ENCODE measurements at places on chromosomes 5 and 9.

DNA sequence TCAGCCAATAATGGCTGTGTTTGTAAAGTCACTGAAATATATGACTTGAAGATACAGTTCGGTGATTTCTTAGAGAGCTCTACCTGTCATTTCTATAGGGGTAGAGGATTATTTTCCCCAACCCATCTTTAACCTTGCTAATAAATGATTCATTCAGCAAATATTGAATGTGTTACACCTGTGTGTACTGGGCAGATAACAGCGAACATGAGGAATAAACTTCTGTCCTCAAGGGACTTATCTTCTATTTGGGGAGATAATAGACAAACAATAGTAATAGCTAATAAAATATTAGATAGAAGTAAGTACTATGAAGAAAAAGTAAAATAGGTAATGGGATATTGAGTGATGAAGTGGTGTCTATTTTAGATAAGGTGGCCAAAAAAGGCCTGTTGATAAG lies 9.3 kb downstream of the TTC23L start:
- DNase-seq = no peak

- no peak for DNase-seq
Measured at GRCh38 chr5:113253037-113253436, 181.8 kb downstream of the TSSK1B start.

DNA sequence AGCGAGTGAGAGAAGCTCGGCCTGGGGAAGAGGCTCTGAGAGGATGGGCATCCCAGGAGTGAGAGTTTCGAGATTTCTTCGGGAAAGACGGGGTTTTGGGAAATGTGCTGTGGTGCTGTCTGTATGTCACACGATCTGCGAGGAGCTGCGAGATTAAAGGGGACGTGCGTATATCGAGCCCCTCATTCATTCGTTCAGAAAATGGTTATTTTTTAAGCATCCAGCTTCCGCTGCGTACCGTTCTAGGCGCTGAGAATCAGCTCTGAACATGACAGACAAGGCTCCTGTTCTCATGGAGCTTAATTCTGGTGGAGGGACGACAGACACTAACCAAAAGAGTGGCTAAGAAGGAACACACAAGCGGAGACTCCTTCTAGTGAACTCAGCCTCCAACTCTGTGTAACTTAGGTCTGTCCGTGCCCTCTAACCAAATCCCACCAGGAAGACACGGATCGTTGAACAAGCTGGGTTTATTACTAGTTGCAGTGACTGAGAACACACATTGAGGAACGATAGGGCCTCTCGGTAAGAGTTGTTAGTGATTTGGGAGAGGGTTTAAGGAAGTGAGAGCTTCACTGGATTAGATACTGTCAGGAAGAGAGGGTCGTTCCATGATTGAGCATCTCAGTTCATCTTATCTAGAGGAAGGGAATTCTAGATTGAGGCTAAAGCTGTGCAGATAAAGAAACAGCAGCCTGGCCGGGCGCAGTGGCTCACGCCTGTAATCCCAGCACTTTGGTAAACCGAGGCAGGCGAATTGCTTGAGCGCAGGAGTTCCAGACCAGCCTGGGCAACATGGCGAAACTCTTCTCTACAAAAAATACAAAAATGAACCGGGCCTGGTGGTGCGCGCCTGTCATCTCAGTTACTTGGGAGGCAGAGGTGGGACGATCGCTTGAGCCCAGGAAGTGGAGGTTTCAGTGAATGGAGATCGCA lies 1.0 kb upstream of the FBXW11 start:
- DNase-seq = no peak

DNA sequence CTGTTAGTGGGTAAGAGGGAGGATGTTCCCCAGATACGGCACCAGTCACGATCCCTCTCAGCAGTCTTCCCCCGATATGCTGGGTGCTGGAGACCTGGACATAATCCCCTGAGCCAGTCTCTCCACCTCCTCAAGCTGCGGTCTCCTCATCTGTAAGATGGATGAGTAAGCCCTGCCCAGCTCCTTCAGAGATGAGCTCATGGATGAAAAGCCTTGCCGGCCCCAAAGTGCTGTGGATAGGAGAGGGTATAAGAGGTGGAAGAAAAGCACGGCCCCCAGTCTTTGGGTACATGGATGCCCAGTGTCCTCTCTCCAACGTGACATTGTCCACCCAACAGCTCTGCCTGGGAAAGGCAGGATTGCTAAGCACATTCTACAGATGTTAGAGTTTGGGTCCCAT lies 4.5 kb downstream of the CAMK2A start:
- DNase-seq = no peak

DNA sequence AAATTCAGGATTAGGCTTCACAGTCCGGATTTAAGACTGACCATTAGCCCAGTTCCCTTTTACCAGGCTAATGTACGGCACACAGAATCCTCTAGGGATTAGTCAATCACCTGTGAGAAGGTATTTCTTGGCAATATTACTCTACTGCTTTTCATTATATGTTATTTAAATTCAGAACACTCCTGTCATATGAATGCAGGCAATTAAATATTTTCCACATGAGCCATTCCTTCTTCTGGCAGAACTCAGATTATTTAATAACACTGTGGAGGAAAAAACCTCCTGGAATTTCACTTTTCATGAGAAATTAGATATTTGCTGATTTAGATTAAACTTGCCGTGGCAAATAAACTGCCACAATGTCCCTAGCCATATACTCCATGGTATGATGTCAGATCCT lies 1357.5 kb upstream of the C9orf72 start:
- DNase-seq = no peak

GRCh38 chr9:98241357-98242300 lies 13.8 kb downstream of the TBC1D2 start:
- no peak for DNase-seq

DNA sequence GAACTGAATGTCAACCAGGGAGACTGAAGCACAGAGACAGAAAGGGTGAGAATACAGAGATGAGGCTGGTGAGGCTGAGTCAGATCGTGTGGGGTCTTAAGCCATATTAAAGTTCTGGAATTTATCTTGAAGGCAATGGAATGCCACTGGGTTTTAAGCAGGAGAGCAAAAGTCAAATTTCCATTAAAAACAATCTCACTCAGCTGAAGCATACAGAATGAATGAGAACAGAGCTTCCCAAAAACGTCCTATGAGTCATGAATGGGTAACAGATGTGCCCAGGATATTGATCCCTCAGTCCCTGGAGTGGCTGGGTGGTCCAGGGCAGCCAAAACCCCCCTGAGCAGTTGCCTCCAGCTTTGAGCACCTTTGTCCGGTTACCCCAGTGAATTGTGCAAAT lies 44.9 kb downstream of the PFDN1 start:
- DNase-seq = no peak

DNA sequence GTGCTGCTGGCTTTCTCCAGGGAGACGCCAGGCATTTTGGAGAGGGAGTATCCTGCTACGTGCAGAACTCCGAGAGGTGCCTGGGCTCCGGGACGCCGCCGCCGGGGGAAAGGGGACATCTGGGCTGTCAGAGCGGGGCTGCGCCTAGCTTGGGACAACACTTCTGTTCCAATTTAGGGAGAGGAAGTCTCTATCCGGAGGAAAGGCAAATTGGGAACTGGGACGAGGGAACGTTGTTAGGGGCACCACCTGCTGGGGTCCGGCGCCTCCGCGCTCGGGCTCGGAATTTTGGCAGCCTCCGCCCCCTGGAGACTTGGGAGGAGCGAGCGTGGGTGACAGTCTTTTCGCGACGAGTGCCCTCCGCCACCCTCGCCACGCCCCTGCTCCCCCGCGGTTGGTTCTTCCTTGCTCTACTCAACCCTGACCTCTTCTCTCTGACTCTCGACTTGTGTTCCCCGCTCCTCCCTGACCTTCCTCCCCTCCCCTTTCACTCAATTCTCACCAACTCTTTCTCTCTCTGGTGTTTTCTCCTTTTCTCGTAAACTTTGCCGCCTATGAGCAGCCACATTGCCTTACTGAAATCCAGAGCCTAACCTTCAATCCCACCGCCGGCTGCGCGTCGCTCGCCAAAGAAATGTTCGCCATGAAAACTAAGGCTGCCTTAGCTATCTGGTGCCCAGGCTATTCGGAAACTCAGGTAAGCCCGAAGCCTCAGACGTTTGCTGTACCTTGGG lies 1.6 kb downstream of the TSLP start:
- DNase-seq = no peak

GRCh38 chr9:18314316-18314715 lies 159.6 kb upstream of the ADAMTSL1 start:
- no peak for DNase-seq

DNA sequence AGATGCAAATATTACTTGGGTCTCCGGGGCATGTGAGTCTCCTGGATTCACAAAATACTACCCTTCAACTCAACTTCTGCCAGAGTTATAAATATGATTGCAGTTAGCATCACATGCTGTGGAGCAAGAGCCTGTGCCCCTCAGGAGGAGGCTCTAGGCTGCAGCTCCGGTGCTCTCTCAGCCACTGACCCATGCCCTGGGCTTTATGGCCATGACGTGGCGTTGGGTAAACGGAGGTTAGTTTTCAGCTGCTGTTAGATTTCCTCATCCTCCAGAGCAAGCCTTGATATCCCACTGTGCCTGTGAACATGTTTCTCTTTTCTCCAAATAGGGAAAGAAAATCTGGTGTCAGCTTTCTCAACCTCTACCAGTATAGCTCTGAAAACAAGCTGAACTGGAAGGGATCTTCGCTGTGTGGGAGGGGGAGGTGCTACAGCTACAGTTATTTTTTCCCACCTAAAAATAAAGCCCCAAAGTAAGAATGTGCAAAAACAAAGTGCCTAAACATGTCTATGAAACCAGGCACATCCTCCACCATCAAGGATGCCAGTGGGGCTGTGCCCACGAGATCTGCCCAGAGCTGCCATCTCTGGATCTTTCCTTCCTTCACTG lies 124.4 kb upstream of the GPR151 start:
- DNase-seq = no peak

GRCh38 chr5:91022518-91022917 lies 360.6 kb downstream of the ARRDC3 start:
- no peak for DNase-seq

- no peak for DNase-seq
Measured at GRCh38 chr5:127406326-127407121, 110.9 kb upstream of the PRRC1 start.

DNA sequence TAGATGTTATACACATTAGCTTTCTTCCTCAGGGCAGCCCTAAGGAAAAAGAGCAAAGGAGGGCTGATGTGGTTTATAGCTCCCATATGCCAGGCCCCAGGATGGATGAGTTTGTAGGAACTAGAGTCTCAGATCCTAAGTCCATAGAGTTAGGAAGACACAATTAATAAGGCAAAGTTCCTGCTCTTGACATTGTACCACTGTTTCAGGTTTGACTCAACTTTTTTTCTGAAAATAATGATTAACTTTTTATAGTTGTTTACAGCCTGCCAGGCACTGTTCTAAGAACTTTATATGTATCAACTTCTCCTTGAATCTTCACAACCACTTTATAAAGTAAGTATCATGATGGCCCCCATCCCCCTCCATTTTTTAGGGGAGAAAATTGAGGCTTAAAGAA lies 339.5 kb downstream of the PDE4D start:
- DNase-seq = no peak

- DNase-seq = no peak
Measured at GRCh38 chr5:156021866-156022265, 305.1 kb upstream of the SGCD start.

DNA sequence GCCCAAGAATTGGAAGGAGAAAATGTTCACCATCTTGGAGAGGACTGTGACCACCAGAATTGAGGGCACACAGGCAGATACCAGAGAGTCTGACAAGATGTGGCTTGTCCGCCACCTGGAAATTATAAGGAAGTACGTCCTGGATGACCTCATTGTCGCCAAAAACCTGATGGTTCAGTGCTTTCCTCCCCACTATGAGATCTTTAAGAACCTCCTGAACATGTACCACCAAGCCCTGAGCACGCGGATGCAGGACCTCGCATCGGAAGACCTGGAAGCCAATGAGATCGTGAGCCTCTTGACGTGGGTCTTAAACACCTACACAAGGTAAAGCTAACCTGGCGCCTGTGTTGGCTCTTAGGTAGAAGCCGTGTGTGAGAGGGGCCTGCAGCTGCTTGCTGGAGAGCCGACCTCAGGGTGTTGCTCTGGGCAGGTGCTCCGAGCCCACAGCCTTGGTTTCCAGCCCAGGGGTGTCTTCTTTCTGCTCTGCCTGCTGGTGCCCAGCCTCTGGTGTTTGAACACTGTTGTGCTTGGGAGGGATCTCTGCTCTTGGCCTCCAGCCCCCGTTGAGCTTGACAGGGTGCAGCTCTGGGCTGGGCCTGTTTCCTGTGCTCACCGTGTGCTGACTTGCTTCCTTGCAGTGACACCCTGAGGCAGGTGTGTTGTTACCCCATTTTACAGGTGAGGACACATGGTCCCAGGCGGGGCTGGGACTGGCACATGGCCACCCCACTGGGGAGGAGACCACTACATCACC lies 10.9 kb downstream of the EXOC3 start:
- DNase-seq = no peak

DNA sequence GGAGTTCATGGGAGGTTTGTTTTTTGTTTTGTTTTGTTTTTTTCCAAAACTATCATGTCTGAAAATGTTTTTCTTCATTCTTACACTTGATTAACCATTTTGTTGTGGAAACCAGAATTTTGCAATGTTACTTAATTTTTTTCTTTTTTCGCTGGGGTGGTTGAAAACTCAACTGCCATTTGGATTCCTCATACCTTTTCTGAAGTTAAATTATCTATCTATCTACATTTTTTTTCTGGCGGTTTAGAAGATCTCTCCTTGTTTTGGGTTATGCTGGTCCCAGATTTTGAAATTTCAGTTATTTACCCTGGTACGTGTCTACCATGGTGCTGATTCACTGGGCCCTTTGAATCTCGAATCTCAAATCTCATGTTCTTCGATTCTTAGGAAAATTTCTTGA lies 316.2 kb upstream of the SMARCA2 start:
- no peak for DNase-seq

DNA sequence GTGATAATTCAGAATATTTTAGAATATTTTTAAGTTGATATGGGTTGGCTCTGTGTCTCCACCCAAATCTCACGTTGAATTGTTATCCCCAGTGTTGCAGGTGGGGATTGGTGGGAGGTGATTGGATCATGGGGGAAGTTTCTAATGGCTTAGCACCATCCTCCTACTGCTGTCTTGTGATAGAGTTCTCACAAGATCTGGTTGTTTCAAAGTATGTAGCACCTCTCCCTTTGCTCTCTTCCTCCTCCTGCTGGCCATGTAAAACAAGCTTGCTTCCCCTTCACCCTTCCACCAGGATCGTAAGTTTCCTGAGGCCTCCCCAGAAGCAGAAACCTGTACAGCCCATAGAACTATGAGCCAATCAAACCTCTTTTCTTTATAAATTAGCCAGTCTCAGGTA lies 214.6 kb upstream of the C9orf72 start:
- DNase-seq = no peak

DNA sequence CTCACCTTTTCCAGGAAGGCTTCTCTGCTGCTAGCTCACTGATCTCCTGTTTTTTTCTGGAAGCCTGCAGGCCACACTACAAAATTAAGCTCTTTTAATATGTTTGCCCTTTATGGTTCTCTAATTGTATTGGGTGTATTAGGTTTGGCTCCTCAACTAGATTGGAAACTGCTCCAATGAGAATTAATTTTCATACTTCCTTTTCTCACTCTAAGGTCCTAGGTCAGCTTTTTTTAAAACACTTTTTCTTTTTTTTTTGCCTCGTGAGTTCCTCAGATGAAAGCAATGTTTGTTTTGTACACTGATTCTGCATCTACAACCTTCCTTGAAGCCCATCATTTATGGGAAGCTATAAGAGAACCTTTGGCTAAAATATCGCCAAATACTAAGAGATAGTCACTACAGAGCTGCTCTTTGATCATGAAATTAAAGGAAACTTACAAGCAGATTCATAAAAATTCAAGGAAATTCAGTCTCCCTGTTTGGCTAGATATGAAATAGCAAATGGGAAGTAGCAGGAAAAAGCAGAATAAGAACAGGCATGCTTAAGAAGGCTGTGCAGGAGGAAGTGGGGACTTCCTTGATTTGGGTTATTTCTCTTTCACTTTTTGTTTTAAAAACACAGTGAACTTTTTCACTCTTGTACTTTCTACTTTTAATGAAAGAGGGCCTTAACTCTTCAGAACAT lies 55.2 kb upstream of the FYB1 start:
- no peak for DNase-seq

Measured in activated naive CD4-positive, alpha-beta T cell (primary cell).